Cerebellar nuclear complex (tissue), 1 donor: ENCODE measurements at places on chromosomes 6 and 20.

- no peak for DNase-seq
Measured at GRCh38 chr6:90494067-90494780, 92.6 kb downstream of the MAP3K7 start.

DNA sequence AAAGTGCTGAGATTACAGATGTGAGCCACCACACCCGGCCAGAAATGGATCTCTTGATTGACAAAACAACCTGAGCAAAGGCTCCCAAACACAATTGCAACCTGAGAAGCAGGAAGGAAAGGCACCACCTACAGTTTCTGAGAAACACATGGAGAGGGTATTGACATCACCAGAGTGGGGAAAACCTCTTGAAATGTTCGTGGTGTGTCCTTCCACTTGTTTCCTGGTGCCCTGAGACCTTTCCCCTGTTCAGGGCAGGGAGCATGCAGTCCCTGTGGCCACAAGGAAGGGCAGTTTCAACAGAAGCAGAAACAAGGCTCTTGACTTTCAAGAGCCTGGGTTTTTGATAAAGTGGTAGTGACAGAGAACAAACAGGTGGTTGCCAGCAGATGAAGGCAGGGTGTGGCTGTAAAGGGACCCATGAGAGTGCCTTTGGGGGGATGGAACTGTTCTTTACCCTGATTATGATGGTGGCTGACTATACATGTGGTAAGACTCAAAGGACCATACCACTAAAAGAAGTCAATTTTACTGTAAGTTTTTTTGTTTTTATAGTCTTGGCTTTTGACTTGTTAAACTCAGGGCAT, 3.2 kb upstream of the BPIFA1 start:
- DNase-seq, result no peak

- DNase-seq, result no peak
Measured at GRCh38 chr20:48909910-48910309, 11.6 kb upstream of the ARFGEF2 start.

DNA sequence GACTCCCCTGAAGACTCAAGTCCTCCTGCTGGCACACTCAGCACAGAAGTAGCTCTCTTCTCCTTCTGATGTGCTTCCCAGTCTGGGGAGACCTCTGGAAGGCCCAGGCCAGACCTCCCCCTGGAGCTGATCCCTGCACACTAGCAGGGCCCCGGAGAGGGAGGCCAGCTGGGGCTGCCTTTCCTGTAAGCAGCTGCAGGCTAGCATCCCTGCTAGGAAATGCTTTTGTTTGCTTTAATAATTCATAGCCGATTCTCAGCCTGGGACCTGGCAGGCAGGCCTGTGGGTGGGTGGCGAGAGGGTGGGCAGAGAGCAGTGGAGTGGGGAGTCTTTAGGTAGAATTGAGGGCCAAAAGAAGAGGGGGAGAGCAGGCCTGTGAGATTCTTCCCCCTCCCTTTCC, 5.2 kb downstream of the EBF4 start:
- DNase-seq, result no peak

DNA sequence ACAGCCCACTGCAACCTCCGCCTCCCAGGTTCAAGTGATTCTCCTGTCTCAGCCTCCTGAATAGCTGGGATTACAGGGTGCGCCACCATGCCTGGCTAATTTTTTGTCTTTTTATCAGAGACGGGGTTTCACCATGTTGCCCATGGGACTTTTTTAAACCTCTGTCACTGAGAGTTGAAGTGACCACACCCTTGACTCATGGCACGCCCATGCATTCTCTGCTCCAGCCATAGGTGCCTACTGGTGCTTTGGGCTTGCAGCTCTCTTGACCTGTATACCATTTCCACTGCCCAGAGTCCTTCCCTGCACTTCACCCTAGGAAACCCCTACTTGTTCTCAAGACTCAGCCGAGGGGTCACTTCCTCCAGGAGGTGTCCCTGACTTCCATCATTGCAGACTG, 2.4 kb upstream of the SCRT2 start:
- no peak for DNase-seq
